ENCODE measurements at places on chromosomes 16 and 17.

- no peak overlapping the region for H3K27ac ChIP-seq
- no peaks in the 10 kb centered on the region for H3K27me3 ChIP-seq
- no peaks in the 10 kb centered on the region for H3K36me3 ChIP-seq
- no peak overlapping the region for H3K4me3 ChIP-seq
- DNase-seq, result no peak
These were observed 369.0 kb upstream of the DYNLRB2 start for GRCh38 chr16:80171746-80172145.

GRCh38 chr17:75009139-75009724 is 3.2 kb upstream of the MRPL58 start:
- no peak for DNase-seq
- peaks cover 16% of the 10 kb centered on the region for H3K36me3 ChIP-seq
- H3K4me3 ChIP-seq, result no peak overlapping the region
- H3K4me1 ChIP-seq, result peaks cover 11% of the 10 kb centered on the region
- no peak overlapping the region for H3K27ac ChIP-seq
- no peaks in the 10 kb centered on the region for H3K27me3 ChIP-seq

GRCh38 chr17:62865586-62865985 is 57.5 kb upstream of the MARCHF10 start:
- H3K4me3 ChIP-seq, result no peak overlapping the region
- H3K27me3 ChIP-seq, result no peaks in the 10 kb centered on the region
- no peak overlapping the region for H3K27ac ChIP-seq
- no peaks in the 10 kb centered on the region for H3K36me3 ChIP-seq
- no peaks in the 10 kb centered on the region for H3K4me1 ChIP-seq

DNA sequence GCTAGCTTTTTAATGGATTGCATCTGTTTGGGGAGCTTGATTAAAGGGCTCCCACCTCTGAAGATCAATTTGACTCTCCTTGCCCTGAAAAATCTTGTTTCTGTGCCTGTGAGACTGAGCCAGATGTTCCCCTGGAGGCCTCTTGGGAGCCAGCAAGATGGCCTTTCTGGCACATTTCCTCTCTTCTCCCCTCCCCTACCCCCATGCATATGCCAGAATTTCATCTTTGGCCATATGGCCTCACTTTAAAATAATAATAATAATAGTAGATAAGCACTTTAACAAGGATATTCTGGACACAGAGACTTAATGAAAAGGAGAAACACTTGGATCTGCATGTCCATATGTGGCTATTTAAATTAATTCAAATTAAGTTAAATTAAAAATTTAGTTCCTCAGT is 144.1 kb upstream of the CES5A start:
- no peak overlapping the region for H3K4me3 ChIP-seq
- no peaks in the 10 kb centered on the region for H3K4me1 ChIP-seq
- no peaks in the 10 kb centered on the region for H3K27me3 ChIP-seq
- no peak overlapping the region for H3K27ac ChIP-seq

DNA sequence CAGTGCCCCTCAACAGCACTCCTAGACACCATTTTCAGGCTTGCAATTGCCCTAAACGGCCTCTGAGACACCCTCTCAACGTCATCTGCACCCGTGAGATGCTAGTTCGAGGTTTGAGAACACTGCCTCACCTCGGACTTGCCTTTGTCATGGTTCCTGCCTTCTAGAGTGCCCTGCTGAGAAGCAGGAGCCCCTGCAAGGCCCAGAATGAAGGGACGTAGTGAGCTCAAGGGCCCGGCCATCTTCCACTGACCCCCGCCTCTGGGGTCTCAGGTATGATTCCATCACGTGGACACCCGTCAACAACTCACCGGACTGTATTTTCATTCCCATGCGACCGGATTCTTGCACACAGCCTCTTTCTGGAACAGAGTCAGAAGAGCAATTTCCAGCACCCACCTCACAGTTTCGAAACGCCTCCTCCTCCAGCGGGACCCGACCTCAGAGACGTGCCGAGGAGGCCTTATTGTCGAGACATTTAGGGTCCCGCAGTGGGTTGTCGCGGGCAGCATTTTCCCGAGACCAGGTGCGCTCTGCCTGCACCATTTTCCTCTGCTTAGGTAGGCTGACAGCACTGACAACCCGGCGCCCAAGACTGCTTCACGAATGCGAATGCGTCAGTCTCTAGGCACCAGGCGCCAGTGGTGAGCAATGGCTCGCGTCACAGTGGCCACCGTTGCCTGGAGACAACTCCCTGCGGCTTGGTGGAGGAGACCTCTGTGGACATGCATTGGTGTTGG is 999.9 kb downstream of the KCNJ18 start:
- no peak overlapping the region for H3K4me3 ChIP-seq
- H3K4me1 ChIP-seq, result no peaks in the 10 kb centered on the region
- no peaks in the 10 kb centered on the region for H3K27me3 ChIP-seq
- H3K27ac ChIP-seq, result no peak overlapping the region

All from upper lobe of left lung (tissue), 6 donors.